SHP77 treated with DMSO at 0.1 percent for 48 hours (cell line): ENCODE measurements at places on chromosomes 2 and 18.

GRCh38 chr18:23451491-23451890 lies 1.6 kb upstream of the RIOK3 start:
- DNase-seq = no peak

DNA sequence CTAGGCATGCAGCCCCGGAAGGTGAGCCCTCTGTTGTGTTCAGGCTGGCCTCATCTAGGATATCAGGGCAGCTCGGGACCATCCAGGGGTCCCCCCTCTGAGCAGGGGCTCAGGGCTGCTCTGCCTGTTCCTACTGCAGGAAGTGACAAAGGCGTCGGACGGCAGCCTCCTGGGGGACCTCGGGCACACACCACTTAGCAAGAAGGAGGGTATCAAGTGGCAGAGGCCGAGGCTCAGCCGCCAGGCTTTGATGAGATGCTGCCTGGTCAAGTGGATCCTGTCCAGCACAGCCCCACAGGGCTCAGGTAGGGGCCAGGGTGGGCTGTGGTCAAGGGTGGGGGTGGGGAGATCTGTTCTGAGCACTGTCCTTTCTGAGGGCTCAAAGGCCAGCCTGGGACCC lies 13.1 kb downstream of the KCNIP3 start:
- no peak for DNase-seq

GRCh38 chr18:5451150-5451549 lies 92.6 kb downstream of the EPB41L3 start:
- no peak for DNase-seq

- DNase-seq = no peak
Measured at GRCh38 chr2:218262237-218262600, 1.4 kb downstream of the GPBAR1 start.

- no peak for DNase-seq
Measured at GRCh38 chr2:98764499-98764898, 33.6 kb upstream of the MGAT4A start.

DNA sequence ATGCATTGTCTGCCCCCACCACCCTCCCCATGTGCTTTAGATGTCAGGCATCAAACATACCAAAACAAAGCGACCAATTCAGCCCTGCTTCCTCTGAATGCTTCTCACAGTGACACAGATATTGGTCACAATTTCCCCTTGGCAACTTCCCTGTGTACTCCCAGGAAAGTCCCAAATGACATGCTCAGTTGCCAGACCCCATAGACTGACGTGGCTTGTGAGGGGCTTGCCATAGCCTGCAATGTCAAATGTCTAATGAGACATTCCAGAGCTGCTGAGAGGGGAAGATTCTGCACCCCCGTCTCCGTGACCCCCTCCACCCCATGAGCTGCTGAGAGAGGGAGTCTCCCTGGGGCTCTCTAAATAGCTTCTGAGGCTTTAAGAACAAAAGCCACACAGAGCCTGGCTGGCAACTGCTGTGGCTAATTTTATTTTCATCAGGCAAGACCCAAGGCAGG lies 47.3 kb downstream of the RFTN2 start:
- no peak for DNase-seq

DNA sequence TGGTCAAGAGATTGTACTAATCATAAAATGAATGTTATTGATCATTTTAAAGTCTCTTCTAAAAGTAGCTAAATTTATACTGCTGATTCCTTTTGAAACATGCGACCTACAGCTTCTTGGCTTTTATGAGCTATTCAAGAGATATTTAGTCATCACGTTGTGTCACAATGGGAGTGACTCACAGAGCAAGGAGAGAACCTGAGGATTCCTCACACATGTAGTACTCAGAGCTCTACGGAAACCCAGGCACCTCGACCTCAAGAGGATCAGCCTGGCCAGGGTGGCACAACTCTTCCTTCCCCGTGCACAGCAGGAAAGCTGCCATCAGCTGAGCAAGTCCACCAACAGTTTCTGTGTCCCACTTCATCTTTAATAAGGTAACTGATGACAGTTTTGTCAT lies at the start of gene DHRS9:
DHRS9 (plus strand) TSS at position 223 of the 400 bp plus-strand sequence. CDS start 12,019 bp downstream, outside the sequence.
- DNase-seq = no peak

DNA sequence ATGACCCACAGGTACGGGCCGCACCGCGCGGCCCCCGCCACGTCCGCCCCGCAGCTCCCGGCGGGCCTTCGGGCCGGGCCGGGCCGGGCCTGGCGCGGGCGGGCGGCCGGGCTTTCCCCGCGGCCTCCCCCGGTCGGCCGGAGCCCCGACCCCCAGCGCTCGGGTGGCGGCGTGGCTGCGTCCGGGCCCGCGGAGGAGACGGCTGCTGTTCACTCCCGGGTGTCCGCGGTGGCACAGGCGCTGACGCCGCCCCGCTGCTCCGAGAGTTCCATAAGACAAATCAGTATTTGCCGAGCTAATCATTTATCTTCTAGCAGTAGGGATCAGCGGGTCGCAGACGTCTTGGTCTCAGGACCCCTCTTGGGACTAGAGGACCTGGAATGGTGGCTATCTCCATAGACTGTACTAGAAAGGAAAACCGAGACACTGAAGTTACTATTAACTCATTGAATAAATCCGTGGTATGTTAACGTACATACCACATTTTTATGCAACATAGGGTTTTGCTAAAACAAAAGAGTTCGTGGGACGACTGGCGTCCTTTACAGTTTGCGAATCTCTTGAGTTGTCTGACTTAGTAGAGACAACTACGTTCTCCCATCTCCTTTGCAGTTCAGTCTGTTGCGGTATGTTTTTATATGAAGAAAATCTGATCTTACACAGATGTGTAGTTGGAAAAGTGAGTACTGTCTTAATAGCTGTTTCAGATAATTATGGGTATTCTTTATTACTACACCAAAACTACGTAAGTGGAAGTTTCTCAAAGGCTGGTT lies 500 bp downstream of the LIMS1 start:
- DNase-seq = peak; percentile 8

DNA sequence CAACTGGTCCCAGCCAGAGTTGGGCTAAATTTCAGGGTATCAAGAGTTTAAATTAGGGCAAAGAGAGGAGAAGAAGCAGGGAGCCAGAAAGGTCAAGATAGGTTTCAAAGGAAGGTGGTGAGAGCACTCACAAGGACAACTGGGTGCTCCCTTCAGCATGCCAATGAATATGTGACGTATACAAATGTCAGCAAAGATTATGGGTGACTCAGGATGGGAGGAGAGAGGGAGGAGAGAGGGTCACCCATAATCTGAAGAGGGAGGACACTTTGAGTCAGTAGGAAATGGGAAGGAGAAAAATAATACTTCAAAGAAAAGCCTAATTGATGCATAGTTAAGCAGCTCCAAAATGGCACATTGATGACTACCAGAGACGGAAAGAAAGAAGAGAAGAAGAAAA lies 53.1 kb upstream of the ABCA12 start:
- no peak for DNase-seq

- DNase-seq = no peak
Measured at GRCh38 chr2:174664084-174664759, 66.6 kb upstream of the WIPF1 start.

DNA sequence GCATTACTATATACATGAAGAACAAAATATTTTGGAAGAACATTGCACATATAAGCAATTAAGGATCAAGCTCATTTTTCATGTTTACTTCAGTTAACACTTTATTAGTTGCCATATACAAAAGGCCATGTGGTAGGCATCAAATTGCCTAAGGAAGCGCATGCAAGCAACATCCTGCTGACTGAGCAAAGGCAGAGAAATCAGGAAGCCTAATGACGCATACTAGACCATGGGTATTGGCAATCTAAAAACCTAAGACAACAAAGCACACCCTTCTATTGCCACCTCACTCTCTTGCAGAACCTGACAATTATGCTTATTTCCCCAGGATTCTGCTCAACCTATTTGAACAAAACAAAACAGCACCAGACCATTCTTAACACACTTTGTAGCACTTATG lies 171.9 kb downstream of the STK39 start:
- no peak for DNase-seq

DNA sequence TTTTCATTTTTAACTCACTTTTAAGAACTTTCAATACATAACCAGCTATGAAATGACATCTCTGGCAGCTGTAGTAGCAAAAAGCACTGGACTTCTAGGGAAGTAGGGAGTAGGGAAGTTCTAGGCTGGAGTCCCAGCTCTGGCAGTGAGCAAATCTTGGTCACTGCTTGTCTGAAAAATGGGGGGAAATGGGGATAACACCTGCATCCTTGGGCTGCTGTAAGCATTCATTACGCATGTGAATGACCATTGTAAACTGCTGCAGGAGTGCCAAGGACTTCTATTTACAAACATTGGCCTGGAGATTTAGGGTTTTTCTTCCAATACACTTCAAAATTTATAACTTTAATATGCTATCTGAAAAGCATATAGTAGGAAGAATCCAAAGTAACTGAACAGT lies 972 bp upstream of the MPP4 start:
- no peak for DNase-seq

DNA sequence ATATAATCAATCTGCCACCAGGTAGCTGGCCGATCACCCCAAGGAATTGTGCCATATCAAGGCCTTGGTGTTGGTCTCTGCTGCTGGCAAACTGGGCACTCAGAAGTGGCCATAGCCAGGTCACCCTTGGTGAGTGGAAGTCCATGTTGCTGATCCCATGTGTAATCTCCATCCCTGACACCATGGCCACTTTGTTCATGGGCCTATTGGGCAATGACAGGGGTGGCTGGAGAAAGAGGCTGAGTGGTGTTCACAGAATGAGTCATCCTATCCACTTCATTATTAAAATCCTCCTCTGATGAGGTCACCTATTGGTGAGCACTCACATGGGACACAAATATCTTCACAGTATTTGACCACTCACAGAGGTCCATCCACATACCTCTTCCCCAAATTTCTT lies 26.7 kb upstream of the CD226 start:
- no peak for DNase-seq

DNA sequence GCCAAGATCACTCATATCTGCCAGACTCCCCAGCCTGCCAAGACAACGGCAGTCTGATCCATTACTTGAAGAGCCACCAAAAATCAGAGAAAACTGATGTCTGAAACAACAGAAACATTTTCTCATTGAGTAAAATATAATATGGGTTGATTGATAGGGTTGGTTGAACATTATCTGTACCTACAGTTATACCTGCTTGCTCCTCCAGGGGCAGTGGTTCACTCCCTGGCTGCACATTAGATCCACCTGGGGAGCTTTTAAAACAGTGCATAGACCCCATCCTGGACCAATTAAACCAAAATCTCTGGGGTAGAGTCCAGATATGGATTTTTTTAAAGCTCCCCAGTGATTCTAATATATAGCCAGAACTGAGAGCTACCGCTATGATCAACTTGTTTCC lies 43.6 kb upstream of the SLC14A2 start:
- no peak for DNase-seq
